ENCODE measurements at places on chromosomes 6 and 20. TPM values are rescaled to one million over a fixed set of nuclear protein-coding genes. Genes with fewer than 3 reads are reported as not detected.

Gene BTNL2
- total RNA-seq: not detected

Gene ZC2HC1B
- total RNA-seq: not detected

Gene CPNE5
- total RNA-seq: 9.3 TPM

Gene RSPH4A
- not detected for total RNA-seq

Gene TM9SF4
- total RNA-seq: 45.6 TPM

Gene GATA5
- total RNA-seq: 0.40 TPM

Gene HLA-DMA
- 0.93 TPM for total RNA-seq

Gene PTCHD4
- total RNA-seq: 3.2 TPM

Gene EYA4
- total RNA-seq: not detected

Gene CCDC170
- under 0.01 TPM for total RNA-seq

Gene SSTR4
- not detected for total RNA-seq

Gene COL9A1
- total RNA-seq: not detected

Gene HFE
- 5.4 TPM for total RNA-seq

Gene ERGIC3
- total RNA-seq: 229 TPM

Gene RAET1G
- 0.27 TPM for total RNA-seq

Gene RAB44
- total RNA-seq: under 0.01 TPM

Gene COL11A2
- total RNA-seq: 0.13 TPM
